ENCODE measurements at places on chromosomes 2 and 18.

DNA sequence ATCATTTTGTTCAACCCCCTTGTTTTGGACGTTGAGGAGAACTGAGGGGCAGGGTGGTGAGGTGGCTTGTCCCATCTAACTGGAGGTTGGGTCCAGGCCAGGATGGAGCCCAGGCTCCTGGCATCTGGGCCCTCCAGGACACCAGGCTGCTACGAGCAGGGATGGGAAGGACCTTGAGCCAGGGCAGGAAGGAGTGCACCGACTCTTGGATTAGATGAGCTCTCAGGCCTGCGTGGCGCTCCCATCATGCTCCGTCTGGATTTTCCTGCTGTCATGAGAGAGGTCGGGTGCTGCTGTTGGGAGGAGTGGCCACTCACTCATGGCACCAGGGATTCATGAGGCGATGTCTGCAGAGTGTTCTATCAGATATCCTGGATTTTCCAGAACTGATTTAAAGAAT lies 18.3 kb upstream of the ALLC start:
- no peak for DNase-seq

DNA sequence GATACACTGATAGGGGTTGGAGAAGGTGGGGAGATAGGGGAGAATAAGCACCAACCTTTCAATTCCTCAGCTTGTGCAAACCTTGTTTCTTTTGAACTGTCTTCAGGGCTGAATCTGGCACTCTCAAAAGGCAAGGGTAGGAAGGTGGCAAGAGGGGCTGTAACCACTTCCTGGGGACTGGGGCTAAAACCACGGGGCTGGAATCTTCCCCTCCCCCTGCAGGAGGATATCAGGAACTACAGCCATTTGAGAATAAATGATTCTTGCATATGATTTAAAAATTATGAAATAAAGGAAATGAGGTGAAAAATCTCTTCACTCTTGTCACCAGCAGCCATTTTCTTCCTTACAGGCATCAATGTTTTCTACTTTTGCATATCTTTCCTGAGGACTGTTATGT lies 50.8 kb downstream of the ATOH8 start:
- DNase-seq, result no peak

- DNase-seq, result no peak
Observed at GRCh38 chr2:143954186-143954585, 565.7 kb downstream of the ZEB2 start.

GRCh38 chr2:61254536-61254935 lies 92.5 kb downstream of the C2orf74 start:
- no peak for DNase-seq

DNA sequence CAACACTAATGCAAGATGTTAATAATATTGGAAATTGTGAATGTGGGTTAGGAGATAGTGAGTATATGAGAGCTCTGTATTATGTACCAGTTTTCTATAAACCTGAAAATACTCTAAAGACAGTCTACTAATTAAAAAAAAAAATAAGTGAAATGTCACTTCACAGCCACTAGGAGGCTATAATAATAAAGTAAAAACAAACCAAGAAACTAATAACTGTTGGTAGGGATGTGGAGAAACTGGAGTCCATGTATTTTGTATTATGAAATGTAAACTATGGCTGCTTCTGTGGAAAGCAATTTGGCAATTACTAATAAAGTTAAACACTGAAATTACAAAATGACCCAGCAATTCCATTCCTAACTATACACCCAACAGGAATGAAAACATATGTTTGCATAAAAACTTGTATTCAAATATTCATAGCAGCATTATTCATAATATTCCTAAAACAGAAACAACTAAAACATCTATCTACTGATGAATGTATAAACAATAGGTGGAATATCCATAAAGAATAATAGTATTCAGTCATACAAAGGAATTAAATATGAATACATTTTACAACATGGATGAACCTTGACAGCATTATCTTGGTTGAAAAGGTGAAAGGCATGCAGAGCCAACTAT lies 36.2 kb downstream of the CCDC178 start:
- no peak for DNase-seq

DNA sequence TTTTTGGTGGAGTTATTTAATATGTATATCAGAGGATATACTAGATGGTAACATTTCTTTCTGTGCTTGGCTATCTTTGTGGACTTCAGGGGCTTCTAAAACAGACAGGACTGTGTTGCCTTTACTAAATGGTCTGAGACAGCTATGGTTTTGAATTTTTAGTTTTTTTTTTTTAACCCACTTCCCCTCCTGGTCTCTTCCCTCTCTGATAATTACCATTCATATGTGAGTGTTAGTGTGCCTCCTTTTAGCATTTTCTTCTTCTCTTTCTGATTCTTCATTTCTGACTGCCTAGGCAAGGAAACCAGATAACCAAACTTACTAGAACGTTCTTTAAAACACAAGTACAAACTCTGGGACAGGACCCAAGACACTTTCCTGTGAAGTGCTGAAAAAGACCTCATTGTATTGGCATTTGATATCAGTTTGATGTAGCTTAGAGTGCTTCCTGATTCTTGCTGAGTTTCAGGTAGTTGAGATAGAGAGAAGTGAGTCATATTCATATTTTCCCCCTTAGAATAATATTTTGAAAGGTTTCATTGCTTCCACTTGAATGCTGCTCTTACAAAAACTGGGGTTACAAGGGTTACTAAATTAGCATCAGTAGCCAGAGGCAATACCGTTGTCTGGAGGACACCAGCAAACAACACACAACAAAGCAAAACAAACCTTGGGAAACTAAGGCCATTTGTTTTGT lies 52.7 kb downstream of the SMAD4 start:
- DNase-seq, result no peak

- no peak for DNase-seq
Observed at GRCh38 chr2:227228061-227228667, 63.7 kb downstream of the COL4A3 start.

DNA sequence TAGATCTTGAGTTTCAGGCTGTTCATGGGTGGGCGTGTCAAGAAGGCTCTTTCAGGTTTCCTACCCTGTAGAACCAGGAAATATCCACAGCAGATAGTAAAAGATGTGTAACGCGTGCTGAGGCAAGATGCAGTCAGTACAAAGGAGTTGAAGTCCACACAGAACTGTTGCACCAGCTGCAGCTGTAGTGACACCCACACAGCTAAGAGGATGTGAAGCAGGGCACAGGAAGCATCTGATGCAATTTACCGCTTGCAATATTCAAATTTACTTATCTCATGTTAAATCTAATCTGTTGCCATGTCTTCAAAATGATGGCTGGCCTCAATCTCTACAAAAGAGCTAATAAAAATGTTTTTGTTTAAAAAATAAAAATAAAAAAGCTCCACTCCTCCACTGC lies 132.8 kb downstream of the ARHGAP15 start:
- no peak for DNase-seq

- no peak for DNase-seq
Observed at GRCh38 chr2:227834916-227835650, 21.4 kb downstream of the CCL20 start.

GRCh38 chr18:13414521-13414920 lies 196.0 kb downstream of the LDLRAD4 start:
- DNase-seq, result no peak

GRCh38 chr18:1213126-1213525 lies 308.5 kb downstream of the ADCYAP1 start:
- DNase-seq, result no peak

DNA sequence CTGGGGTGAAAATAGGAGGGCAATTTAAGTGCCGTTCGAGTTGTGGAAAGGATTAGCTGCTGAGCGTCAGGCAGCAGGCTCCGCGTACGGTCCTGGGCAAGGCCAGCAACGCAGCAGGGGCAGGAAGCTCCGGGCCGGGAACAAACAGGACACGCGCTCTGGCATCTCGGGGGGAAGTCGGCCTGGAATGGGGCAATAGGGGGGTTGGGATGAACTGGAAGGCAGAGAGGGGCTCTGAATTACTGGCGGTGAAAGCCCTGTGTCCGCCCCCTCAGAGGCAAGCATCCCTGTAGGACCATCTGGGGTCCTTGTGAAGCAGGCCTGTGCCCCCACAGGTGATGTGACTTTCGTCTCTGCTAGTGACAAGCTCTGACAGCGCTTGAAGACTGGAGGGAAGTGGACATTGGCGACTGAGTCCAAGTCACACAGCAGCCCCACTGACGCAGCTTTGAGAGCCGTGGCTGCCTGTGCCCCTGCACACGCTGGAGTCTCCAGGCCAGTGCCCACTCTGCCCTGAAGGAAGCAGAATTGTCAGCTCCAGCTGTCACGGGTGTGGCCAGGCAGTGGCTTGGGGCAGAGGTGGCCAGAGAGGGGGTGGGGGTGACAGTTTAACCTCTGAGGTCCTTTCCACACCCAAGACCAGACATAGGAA lies 22.3 kb downstream of the GPR35 start:
- no peak for DNase-seq

GRCh38 chr18:72444111-72444797 lies 99.9 kb downstream of the CBLN2 start:
- DNase-seq, result no peak

GRCh38 chr2:46576875-46577274 lies 97.5 kb downstream of the TMEM247 start:
- DNase-seq, result no peak

DNA sequence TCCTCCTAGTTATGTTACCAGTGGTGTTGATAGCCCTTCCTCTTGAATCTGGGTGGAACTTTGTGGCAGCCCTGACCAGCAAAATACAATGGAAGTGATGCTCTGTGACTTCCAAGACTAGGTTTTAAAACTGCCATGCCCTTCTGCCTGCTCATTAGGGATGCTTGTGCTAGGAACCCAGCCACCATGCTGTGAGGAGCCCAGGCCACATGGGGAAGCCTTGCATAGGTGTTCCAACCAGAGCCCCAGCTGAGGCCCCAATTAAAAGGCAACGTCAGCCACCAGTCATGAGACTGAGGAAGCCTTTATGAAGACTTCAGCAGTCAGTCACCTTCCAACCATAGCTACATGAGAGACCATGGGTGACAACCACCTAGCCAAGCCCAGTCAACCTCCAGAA lies 14.0 kb upstream of the MAPRE2 start:
- no peak for DNase-seq

GRCh38 chr2:241892299-241893137 lies 23.0 kb downstream of the RTP5 start:
- no peak for DNase-seq

DNA sequence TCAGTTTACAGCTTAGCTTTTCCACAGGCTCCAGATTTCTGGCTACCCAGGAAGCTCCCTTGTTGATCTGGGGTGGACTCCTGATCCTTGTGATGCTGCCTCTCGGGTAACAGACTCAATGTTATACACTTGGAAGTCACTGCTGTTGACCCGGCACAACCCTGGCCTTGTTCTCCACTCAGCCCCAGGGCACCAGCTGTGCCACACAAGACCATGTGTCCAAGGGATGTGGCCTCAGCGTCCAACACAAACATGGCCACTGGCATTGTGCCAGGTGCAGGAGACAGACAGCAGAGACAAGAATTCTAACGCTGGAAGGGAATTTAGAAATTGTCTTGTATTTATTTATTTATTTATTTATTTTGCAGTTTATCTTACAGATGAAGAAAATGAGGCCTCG lies 39.0 kb upstream of the PPP4R1 start:
- no peak for DNase-seq

- no peak for DNase-seq
Observed at GRCh38 chr2:96906729-96907114, 36.8 kb upstream of the SEMA4C start.

GRCh38 chr18:37805773-37806404 lies 240.3 kb upstream of the CELF4 start:
- DNase-seq, result no peak

- no peak for DNase-seq
Observed at GRCh38 chr2:31051258-31052140, 86.7 kb downstream of the GALNT14 start.

GRCh38 chr2:28668106-28668814 lies 83.4 kb upstream of the PPP1CB start:
- DNase-seq, result no peak

DNA sequence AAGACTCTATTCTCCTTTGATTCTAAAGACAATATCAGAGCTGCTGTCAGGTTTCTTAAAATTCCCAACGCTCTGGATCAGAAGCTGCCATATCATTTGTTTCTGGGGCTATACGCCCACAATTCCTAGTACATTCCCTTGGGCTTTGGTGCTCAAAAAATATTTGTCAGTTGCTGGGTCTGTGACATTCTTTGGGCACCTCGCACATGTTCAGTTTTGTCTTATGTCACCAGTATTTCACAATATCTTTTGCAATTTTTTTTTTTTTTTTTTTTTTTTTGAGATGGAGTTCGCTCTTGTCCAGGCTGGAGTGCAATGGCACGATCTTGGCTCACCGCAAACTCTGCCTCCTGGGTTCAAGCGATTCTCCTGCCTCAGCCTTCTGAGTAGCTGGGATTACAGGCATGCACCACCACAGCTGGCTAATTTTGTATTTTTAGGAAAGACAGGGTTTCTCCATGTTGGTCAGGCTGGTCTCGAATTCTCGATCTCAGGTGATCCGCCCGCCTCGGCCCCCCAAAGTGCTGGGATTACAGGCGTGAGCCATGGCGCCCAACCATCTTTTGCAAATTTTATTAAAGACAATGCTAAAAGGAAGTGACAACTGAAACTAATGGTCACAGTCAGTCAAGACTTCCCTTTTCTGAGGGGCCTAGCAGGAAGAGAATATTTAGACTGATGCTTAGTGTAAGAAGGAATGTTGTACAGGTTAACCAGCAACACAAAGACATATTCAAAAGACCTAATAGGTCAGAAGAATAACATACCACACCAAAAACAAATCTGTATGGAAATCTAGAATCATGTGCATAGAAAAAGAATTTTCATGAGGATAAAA lies 6.8 kb downstream of the ZNF397 start:
- no peak for DNase-seq

- DNase-seq, result no peak
Observed at GRCh38 chr2:171522052-171522787, at the start of gene CYBRD1. TSS of gene CYBRD1 (plus strand) at chr2:171522474. CDS start at chr2:171522546, 72 bp downstream.

- DNase-seq, result no peak
Observed at GRCh38 chr2:69529480-69529879, 92.2 kb upstream of the NFU1 start.

DNA sequence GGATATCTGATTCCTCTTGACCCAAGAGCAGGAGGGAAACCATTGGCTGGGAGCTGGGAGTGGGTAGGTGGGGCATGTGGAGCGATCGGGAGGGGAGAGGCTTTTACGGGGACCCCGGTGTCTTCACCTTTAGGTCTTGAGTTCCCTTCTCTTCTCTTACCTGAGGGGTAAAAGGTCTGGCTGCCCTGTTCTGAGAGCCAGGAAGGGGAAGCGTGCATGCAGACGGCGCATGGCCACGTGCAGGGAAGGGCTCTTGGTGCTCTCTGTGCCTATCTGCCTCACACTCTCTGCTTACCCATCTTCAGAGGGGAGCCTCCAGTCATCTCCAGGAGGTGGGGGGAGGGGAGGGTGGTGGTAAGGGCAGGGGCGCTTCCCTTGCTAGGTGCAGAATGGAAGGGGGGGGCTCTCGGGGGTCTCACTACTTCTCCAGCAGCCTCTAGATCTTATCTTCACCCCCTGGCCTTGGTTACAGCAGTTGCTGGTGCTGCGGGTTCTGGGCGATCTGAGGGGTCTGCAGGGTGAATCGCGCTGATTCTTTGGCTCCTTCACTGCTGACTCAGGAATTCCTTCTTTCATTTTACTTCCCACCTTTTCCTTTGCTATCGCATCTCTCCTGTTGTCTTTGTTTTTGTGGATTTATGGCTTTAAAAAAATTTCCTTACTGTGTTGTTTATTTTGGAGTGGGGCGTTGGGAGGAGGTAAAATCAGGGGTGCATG lies 225.8 kb upstream of the HS6ST1 start:
- no peak for DNase-seq

- no peak for DNase-seq
Observed at GRCh38 chr2:33420726-33421125, 55.7 kb upstream of the RASGRP3 start.
